SK-N-SH treated with all-trans-retinoic acid at 6 μM for 48 hours (cell line): ENCODE measurements at places on chromosomes 1 and 21.

GRCh38 chr1:229225331-229225782 is 45.6 kb upstream of the RAB4A start:
- ATAC-seq, result no peak

GRCh38 chr1:15014516-15014915 is 139.0 kb upstream of the TMEM51 start:
- ATAC-seq, result peak; percentile 77

DNA sequence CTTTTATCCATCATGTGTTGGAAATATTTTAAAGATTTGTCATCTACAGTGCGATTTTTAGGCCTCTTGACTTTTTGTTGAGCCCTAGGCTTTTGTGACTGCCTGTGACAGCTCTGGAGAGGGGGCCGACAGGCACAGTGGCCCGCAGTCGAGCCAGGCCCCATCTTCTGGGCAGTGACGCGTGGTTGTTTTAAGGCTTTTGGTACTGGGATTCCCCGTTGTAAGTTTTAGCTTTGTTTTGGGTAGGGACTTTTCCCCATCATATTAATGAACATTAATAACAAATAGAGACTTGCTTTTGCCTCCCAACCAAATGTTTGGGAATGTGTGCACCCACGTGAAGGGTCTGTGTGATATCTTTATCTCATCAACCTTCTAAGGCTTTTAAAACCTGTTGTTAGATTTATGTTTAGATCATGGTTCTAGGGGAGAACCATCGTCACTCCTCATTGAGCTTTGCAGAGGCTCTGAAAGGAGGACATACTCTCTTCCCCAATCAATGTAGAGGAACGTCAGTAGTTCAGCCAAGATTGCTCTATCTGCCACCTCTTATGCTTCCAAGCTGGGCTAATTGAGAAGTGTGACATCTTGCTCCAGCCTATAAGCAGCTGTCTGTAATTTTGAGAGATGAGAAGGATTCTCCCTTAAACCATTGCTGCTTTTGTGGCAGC is 34.6 kb downstream of the MAPKAPK2 start:
- ATAC-seq, result no peak

DNA sequence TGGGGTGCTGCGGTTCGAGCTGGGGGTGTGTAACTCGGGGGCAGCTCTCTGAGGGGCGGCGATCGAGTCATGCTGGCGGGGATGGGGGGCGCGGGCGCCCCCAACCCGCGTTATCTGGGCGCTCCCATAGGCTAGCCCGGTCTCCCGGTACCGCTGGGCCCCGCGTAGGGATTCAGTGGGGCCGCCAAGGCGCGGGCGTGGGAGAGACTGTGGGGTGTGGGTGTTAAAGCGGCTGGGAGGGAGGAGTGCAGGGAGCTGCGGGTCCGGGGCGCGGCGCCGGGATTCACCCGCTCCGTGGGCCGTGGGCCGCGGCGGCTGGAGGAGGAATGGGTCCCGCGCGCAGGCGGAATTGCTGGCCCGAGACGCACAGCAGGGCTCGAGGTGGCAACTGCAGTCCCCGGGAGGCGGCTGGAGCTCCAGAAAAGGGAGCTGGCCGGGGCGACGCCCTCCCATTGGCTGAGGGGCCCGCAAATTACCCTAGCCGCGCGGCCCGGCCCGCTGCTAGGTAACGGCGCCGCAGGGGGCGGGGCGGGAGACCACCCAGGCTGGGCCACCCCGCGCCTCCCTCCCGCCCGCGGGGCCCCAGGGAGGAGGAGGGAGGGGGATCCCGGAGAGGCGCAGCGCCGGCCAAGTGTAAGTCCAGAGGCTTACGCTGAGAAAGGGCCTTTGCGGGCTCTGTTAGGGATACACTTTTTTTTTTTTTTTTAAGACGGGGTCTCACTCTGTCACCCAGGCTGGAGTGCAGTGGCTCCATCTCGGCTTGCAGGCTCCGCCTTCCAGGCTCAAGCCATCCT is at the start of gene PTCH2:
TSS of gene PTCH2 (minus strand) at position 392 of the 794 bp plus-strand sequence. CDS start at position 71, 321 bp downstream.
- peak; percentile 94 for ATAC-seq

DNA sequence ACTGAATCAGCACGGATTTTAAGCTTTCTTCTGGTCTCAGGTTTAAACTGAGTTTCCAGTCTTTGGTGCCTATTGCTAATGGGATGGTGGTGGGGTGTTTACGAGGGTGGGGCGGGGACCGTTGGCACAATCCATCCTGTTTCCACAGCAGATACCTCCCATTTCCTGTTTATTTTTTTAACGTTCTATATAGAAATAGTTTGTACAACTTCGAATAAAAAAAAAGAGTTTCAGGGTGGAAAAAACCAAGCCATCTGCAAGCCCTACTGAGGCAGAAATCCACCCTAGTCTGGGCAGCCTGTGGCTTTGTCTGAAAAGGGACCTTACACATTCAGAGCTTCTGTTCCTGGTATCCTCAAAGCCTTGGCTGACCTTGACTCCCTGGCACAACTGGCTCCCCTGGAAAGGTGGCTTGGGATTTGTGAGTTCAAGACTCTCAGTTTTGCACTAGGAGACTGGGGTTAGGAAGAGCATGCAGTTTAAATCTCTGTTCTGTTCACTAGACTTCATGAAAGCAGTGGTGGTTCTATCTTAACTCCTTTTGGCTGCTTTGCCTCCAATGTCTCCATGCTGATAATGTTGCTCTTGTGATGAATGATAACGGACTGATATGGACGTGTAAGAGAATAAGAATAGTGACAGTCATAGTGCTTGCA is 46.7 kb downstream of the VANGL2 start:
- ATAC-seq, result no peak

GRCh38 chr1:47211796-47212269 is 20.2 kb downstream of the TAL1 start:
- no peak for ATAC-seq

GRCh38 chr1:207007352-207008033 is 25.1 kb downstream of the C1orf116 start:
- ATAC-seq, result peak; percentile 86

GRCh38 chr1:59368008-59368670 is 71.2 kb downstream of the FGGY start:
- ATAC-seq, result no peak

- peak; percentile 14 for ATAC-seq
These were observed 32.3 kb upstream of the TARDBP start for GRCh38 chr1:10980094-10980577.

DNA sequence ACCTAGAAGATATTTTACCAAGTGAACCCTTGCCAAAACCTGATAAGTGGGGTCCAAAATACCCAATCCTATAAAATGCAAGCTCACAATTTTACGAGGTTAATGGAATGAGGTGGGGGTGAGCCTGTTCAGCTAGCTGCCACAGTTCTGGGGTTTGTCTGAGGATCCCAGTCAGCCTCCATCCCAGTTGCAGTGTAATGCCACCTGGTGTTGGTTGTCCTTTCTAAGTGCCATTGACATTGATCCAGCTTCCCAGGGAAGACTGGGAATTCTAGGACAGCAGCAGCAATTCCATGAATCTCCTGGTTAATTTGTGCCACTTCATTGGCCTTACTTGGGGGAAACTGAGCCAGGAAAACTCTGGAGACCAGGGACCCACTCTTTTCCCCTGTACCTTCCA is 298.3 kb downstream of the RWDD3 start:
- no peak for ATAC-seq

DNA sequence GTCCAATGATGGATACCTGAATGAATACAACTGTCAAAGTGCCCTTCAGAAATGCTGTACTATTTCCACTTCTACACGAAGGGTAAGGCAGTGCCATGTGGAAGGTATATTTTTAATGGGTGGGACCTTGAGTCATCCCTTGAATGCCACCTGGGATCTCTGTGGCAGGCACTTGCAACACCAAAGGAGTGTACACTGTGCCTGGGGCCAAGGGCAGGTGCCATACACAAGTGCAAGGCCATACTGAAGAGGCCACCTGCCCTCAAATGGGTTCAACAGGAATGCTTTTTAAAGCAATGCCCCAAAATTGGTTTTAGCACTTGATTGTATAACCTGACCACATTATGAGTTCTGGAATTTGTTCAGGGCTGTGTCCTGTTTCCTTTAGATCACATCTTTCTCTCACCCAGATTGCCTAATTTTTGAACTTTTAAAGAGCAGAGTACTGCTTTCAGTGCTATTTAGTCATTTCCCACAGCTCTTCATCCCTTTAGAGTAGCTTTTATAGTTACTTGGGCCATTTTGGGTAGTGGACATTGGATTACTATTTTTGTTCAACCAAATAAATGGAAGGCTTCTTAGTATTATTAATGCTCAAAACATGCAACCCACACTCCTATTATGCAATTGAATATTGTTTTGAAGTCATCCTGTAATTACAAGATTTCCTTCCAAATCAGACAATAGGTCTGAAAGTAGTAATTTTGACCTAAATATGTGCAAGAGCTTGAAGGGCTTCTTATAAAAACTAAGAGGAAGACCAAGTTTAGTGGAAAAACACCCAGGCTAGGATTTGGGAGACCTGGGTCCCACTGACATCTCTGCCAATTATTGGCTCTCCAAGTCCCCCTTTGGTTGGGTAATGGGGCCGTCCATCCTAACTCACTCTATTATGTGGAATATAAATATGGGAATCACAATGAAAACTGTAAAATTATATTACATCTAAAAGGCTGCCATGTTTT is 57.2 kb downstream of the LEPR start:
- ATAC-seq, result no peak

DNA sequence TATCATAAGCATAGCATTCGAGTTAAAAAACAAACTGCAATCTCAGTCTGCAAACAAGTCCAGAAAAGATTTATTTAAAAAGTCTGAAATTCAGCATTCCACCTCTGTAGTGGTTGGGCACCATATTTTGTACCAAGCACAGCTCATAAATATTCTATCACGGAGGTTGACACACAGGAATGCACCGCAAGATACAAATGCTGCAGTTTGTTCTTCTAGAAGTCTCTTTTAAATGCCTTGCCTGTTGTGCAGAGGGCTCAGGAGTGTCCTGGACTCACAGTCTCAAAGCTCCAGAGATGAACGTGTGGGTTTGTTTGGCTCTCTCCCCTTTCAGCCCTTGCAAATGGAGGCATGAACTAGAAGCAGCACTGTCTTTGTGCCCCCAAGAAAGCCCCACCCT is 212.4 kb upstream of the USP24 start:
- no peak for ATAC-seq

DNA sequence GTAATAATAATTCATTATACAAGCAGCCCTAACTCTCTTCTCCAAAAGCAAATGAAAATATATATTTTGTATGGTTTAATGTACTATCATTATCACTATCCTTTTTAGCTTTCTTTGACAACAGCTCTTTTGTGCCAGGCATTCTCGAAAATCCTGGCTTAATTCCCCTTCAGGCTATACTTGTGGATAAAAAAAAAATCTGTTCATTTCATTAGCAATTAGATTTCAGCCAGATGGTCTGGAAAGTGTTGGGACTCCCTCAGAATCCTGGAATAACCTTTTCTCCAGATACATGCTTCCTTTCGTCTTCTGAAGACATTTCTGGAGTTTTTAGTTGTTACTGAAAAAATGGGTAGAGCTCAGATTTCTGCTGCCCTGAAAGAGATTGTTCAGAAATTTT is 83.4 kb upstream of the PLPPR4 start:
- ATAC-seq, result no peak

- ATAC-seq, result no peak
These were observed 2.1 kb downstream of the GJA8 start for GRCh38 chr1:147904726-147905125.

DNA sequence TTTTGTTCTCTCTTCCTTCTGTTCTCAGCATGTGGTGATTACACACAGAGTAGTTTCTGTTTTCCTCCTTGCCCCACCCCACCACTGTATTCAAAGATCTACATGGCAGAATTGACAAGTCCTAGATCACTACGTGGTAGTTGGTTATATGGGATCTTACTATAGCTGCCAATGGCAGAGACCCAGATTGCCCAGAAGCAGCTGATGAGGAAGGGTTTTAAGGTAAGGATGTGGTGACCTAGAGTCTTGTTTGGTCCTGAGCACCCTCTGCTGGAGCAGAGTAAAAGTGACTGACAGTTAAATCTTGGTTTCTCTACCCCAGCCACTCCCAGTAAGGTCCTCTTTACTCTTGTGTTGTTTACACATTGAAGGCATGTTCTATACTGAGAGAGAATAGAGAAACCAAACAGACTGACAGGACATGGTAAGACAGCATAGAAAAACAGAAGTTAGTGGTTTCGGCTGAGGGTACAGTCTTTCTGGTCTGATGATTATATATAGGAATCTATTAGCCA is 22.8 kb upstream of the STRIP1 start:
- peak; percentile 96 for ATAC-seq

DNA sequence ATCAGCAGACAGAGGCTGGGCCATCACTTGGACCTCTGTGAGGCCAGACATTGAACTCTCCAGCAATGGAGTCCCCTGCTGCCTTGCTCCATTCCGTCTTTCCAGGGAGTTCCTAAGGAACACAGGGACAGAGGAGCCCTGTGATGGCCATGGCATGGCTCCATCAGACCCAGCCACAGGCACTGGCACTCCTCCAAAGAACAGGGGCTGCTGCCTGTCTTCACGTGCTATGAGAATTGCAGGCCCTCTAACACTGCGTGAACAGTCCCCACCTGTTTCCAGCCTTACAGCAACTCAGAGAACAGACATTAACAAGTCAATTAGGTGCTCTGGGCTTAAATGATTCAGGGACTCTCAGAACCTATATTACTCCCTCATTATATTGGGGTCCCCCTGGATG is 140.8 kb downstream of the ASTN1 start:
- no peak; the same call in 2 of the 3 replicates for ATAC-seq
